ENCODE measurements at places on chromosomes 5 and 9.

DNA sequence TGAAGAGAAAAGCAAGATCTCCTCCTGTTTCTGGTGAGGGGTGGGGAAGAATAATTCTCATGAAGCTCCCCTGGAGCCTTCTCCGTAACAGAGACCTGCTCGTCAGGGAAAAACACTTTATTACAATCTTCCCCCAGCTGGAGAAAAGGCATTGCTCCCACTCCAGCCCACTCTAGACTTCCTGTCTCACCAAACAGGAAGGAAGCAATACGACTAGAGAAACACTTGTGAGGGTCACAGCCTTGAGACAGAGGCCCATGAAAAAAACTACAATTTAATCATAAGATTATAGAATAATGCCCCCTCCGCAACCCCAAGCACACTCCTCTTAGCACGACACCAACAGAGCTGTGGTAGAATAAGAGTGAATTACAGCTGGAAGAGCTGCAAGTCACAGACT is 197.2 kb upstream of the S1PR3 start:
- no peak for DNase-seq

GRCh38 chr5:112795342-112795741 is 57.7 kb downstream of the APC start:
- DNase-seq: no peak

DNA sequence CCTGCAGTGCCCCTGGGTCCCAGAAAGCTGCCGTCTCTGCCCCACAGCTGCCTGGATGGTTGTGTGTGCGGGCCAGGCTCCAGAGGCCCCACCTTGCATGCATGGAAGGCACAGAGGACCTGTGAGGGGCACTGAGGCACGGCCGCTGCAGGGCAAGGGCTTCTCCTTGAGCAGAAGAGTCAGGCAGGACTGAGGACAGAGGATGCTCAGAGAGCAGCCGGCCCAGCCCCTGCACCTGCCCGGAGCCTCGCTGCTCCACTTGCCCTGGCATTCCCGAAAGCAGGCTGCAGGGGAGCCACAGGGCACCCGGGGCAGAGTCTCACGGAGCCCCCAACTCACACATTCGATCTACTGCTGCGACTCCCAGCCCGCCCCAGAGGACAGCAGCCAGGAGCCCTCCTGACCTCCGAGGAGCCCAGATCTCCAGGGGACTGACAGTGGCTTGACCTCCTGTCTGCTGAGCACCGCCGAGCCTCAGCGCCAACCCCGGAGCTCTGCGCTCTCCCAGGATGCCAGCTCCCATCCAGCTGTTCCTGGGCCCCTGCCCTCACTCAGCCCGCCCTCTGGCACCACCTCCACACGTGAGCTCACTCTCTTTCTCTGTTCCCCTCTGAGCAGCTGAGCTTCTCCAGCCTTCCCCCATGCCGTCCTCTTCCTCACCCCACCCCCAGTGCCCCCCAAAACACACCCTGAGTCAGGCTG is 95.0 kb downstream of the KCNT1 start:
- no peak for DNase-seq

DNA sequence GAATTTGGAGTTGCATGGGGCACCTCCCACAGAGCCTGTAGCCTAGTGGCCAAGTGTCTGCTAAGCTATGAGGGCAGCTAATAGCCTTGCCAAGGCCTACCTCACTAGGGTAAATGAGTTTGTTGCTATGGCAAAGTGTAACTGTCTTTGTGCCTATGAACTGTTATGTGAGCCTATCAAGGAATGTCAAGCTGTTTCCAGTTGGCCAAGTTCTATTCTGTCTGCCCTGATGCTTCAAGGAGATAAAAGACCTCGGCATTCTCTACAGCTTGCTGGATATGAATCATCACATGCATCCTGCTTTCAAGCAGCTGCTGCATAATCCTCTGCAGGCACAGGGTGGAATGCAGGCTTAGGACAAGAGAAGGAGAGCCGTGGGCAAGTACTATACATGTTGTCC is 69.8 kb upstream of the CCDC112 start:
- peak; percentile 85 for DNase-seq

DNA sequence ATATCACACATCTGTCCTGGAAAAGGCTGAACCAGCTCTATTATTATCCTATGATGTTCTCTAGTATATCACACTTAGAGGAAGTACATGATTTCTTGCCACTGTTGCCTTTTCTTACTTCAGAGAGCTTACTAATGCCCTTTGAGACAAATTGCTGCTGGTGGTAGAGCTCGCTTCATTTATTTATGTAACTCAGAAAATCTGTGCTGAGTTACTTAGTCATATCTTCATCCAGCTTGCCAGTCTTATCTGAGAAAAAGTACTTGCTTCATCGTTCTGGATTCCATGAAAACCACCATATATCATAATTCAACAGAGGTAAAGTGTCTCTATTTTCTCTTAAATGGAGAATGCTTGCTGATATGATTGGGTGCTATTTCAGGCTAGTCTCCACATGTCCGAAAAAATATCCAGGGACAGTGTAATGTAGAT is 26.6 kb downstream of the PTPDC1 start:
- DNase-seq: no peak

- DNase-seq: peak; percentile 94
These were observed 59.8 kb downstream of the MARCHF3 start for GRCh38 chr5:126970517-126971017.

GRCh38 chr5:148825716-148826052 is 727 bp upstream of the ADRB2 start:
- DNase-seq: no peak

- DNase-seq: no peak
These were observed 201.2 kb downstream of the GAPVD1 start for GRCh38 chr9:125462861-125463291.

DNA sequence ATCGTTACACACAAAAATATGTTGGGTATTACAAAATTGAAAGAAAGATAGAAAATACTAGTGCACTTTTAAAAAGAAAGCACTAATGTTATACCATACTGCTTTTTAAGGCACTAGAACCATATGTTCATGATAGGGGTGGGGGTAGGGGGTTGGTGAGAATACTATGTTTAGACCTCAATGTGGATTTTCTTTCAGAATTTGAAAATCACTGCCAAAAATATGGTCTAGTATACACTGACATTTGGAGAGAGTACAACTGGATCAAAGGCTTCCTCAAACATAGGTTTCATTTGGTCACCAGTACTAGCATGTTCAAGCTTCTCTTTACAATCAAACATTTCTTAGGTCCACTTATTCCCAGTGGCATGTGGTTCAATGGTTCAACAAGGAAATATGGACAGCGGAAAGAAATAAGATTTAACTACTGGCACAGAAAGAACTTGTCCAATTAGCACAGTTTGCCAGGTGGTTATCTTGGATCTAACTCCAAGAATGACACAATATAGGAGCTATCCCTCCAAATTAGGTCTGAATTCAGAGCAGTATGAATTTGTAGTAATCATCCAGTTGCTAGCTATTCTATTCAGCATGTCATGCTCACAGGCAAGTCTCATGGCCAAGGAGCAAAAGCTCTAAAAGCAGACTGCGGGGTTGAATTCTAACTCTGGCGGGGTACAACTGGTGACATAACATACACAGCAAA is 139.3 kb downstream of the SLC24A2 start:
- DNase-seq: no peak

DNA sequence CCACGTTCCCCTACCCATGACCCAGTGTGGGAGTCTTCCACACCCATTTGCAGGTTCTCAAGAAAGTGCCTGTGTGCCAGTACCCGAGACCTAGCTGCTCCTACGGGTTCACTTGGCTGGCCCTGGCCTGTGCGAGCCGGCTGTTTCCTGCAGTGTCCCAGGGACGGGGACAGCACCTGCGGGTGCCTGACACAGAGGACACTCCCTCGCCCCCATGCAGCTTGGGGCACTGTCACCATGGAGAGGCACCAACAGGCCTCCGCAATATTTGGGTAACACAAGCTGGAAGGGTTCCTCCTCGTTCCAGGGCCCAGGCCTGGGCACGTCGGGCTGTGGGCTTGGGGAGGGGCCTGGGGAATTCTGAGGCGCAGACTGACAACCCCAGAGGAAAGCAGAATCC is 41.4 kb downstream of the DUSP1 start:
- no peak for DNase-seq

DNA sequence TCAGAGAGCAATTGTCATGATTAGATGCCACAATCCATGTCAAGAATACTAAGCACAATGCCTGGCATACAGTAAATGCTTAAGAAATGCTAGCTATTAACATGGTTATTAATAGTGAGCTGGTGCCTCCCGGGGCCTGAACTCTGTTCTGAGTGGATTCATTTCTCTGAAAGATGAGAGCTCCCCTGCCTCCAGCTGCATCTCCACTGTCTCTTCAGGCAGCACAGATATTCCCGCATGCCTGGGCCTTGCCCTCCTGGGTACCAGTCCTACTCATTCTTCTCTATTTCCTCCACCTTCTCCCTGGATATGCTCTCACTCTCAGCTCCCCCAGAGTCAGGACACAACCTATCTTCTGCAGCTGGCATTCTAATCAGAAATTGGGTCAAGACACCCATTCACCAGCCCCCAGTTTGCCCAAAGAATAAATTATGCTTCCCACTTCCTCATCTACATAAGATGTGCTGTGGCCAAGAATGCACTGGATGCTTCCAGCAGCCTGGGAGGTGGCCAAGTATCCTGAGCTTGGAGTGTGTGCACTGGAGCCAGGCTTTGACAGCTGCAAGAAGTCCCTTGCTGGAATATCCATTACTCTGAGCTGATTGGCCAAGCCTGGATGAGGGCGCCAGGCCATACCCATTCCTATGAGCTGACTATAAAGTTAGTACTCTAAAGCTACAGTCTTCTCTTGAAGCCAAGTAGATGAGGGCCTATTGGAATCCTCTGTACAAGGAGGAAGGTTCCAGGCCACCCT is 669.0 kb downstream of the ACTL7B start:
- peak; percentile 65 for DNase-seq

GRCh38 chr5:107290780-107291398 is 379.8 kb downstream of the EFNA5 start:
- no peak for DNase-seq

DNA sequence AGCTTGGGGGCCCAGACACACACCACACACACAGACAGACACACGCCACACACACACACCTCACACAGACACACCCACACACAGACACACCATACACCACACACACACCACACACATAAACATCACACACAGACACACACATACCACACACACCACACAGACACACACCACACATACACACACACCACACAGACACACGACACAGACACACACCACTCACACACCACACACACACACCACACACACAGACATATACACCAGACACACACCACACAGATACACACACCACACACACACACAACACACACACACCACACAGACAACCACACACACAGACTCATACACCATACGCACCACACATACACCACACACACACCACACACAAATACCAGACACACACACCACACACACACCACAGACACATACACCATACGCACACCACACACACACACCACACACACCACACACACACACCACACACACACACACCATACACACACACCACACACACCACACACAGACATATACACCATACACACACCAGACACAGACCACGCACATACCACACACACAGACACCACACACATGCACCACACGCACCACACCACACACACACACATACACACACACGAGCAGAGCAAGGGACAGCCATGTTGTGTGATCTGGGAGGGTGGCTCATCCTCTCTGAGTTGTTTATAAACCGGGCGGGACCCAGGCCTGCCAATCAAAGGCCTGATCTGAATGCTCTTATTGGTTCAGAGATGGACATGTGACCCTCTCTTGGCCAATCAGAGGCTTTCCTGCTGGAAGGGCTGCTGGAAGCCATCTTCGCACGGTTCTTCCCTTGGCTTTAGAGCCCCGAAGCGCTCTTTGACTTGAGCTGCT is 148.3 kb downstream of the GAPVD1 start:
- DNase-seq: peak; percentile 5

- DNase-seq: no peak
These were observed 30.4 kb downstream of the CERT1 start for GRCh38 chr5:75481024-75481423.

DNA sequence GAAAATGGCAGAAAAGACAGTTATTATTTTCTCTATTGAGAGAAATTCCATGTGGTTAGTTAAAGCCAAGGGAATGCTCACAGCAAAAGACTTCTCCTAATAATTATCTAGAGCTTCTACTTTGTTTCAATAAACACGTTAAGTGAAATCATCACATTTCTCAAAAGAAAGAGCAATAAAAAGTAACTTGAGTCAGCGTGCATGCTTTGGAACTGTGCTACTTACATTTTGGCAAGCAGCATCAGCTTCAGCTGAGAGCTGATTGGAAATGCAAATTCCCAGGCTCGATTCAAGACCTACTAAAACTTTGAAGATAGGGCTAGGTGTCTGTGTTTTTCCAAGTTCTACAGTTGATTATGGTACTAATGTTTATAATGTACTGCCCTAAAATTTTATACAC is 132.1 kb downstream of the CDH18 start:
- peak; percentile 13 for DNase-seq

GRCh38 chr9:105157171-105157583 is 87.3 kb upstream of the SLC44A1 start:
- peak; percentile 46 for DNase-seq

DNA sequence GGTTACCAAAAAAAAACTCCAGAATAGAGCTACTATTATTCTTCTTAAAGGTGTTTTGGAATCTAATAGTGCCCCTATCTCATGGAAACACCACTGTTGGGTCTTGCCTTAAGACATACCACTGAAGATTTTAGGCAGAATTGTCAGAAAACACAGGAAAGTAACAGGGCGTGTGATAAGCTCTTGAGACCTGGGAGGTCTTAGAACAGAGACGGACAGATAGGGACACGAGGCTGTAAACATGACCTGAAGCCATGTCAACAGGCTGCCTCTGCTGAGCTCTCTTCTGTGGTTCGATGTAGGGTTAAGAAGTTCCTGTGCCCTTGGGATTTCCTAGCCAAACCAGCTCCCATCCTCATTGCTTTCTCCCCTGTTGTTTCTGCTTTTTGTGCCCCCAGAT is 69.3 kb downstream of the CTSL start:
- no peak for DNase-seq

- DNase-seq: no peak
These were observed at the start of gene VAV2 for GRCh38 chr9:133991964-133992779. Gene VAV2 (minus strand): TSS chr9:133992324. CDS start chr9:133992278, 46 bp downstream.

- DNase-seq: no peak
These were observed 226.9 kb upstream of the C9orf72 start for GRCh38 chr9:27800159-27800558.

DNA sequence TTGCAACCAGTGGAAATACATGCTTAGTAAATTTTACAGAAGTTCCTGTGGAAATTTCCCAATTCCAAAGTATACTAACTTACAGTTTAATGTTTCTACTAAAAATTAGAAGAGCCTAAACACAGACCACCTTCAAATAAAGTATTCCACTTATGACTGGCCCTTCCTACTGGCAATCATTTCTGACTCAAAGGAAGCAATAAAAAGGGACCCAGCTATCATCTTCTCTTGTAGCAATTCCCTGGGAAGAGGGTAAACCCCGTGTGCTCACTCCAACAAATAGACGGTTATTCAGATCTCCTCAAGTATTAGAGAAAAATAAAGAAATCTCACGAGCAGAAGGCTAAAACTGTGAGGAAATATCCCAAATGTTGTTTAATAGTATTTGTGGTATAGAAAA is 43.3 kb downstream of the GOLPH3 start:
- no peak for DNase-seq

- DNase-seq: no peak
These were observed 2.0 kb upstream of the CEP72 start for GRCh38 chr5:610011-610743.

- DNase-seq: peak; percentile 13
These were observed 160.3 kb downstream of the ARSB start for GRCh38 chr5:78824831-78825281.

All from fibroblast of skin of left biceps (primary cell).